Skin of body (tissue), 3 donors: ENCODE measurements at places on chromosomes 4 and X.

DNA sequence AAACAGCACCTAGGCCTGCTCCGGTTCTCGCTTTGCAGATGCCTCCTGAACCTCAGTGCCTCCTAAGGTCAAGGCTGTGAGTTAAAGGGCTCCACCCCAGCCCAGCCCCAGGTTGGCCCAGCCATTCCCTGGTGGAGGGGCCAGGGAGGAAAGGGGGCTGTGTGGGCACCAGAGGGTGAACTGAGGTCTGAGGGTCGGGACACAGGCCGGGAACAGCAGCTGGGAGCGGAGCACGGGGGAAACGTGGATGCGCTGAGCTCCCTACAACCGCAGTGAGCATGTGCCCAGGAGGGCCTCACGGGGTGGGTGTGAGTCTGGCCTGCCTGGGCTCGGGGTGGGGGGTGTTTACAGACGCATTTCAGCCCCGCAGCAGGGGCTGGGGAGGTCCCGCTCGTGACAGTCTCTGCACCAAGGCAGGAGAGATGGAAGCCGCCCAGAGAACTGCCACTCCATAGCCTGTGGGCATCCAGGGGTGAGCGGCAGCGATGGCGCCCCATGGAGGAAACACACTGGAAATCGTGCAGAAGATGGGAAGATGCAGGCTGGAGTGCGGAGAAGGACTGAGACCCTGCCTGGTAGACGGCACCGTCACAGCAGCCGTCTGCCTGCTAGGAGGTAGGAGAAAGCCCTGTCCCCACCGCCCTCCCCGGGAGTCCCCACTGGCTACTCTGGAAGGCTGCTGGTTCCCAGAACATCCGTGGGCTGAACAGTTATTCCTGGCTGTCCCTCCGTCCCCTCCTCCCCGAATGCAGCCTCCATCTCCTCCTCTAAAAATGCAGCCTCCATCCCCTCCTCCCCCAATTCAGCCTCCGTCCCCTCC, 9.9 kb upstream of the SLC25A6 start:
- DNase-seq: no peak

DNA sequence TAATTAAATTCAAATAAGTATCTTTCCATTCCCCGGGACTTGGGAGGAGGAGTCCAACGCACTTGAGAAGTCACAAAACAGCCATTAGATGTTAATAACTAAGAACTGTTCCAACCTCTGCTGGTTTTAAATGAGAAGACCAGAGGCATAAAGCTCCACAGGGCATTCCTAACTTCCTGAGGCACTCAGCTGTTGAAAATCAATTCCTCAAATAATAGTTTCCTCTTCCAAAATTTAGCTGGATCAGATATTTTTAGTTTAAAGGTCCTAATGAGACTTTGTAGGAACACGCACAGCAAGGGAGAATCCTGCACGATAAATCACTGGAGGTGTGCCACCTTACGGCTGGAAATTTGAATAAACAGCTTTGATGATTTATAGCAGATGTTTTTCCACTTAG, 504.3 kb upstream of the ZFP42 start:
- DNase-seq: no peak

- DNase-seq: peak; percentile 27
Observed at GRCh38 chr4:150078579-150079080, 385 bp downstream of the DCLK2 start.

- DNase-seq: no peak
Observed at GRCh38 chr4:52093466-52093865, 42.4 kb downstream of the SPATA18 start.

- no peak for DNase-seq
Observed at GRCh38 chr4:154082760-154083535, 294.1 kb upstream of the SFRP2 start.

GRCh38 chr4:52019936-52020657, at the start of gene LRRC66:
Gene LRRC66 (minus strand): TSS chr4:52020363. CDS start chr4:52017613, 2,750 bp downstream.
- DNase-seq: no peak

DNA sequence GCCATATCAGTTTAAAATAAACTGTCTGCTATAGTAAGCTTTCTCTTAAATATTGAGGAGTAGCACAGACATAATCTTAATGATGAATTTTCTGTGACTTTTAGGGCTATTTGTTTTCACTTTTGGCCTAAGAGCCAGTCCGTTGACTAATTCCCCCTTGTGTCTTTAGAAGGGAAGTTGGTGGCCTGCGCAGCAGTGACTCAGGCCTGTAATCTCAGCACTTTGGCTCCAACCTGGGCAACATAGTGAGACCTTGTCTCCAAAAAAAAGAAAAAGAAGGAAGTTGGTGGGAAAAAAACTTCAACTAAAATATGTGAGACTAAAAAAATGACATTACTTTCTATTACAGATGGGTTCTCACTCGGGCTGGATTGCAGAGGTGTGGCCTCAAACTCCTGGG, 3.4 kb downstream of the NCAPG start:
- DNase-seq: no peak

- no peak for DNase-seq
Observed at GRCh38 chr4:56181140-56181953, 205.9 kb downstream of the AASDH start.

GRCh38 chr4:99677161-99677560, 19.5 kb upstream of the C4orf54 start:
- DNase-seq: no peak

GRCh38 chr4:132071815-132072214, 1077.3 kb upstream of the PCDH10 start:
- DNase-seq: no peak

GRCh38 chr4:136009258-136009832, 1522.9 kb downstream of the PCDH18 start:
- no peak for DNase-seq

DNA sequence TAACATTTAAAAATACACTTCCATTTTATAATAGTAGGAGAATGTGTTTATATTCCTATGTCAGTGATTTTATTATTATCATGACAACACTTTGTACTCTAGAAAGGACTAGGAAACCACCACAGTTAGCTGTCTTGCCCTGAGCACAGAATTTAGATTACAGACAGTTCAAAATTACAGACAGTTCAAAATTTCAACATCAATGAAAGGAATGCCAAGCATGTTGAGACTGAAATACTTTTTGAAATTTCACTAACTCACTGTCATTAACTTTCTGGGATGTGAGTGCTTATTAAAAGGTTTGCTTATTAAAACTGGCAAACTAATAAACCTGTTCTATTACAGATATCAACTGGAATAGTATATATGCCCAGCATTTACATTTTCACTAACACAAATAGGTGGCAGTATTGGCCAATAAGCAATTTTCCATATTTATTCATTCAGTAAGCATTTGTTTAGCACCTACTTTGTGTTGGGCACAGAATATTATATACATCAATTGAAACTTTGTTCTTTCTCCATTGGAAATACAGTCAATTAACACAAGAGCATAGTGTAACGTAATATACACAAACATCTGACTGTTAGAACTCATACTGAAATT, 179.4 kb downstream of the FBXW7 start:
- DNase-seq: no peak

DNA sequence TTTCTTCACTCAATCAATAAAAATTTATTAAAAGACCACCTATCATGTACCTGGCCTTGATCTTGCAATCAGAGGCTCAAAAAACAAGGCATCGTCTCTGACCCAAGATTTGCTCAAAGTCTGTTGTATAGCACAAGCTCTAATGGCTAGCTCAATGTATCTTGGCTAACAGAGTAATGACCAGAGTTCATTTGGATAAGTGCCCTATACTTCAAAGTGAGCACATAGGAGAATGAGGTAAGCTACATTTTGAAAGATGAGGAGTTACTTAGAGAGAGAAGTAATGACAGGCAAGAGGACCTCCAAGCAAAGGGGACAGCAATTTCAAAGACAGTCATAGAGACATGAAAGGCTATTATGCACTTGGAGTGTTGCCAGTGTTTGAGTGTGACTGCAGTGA, 22.9 kb upstream of the GABRQ start:
- no peak for DNase-seq

DNA sequence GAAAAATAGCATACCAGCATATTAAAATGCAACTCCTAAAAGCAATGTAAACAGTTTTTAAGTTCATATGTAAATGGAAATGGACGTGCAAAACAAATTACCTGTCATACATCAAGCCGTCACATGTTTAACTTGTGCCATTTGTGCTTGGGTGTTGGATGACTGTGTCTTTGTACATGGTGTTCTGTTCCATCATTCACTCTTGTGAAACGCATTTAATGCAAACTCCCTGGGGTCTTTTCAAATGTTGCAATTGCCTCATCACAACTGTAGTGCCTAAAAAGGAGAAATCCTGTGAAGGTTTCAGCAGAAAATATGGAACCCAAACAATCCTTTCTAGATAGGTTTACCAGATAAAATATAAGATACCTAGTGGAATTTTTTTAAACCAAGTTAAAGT, 52.4 kb downstream of the PHOX2B start:
- DNase-seq: no peak

DNA sequence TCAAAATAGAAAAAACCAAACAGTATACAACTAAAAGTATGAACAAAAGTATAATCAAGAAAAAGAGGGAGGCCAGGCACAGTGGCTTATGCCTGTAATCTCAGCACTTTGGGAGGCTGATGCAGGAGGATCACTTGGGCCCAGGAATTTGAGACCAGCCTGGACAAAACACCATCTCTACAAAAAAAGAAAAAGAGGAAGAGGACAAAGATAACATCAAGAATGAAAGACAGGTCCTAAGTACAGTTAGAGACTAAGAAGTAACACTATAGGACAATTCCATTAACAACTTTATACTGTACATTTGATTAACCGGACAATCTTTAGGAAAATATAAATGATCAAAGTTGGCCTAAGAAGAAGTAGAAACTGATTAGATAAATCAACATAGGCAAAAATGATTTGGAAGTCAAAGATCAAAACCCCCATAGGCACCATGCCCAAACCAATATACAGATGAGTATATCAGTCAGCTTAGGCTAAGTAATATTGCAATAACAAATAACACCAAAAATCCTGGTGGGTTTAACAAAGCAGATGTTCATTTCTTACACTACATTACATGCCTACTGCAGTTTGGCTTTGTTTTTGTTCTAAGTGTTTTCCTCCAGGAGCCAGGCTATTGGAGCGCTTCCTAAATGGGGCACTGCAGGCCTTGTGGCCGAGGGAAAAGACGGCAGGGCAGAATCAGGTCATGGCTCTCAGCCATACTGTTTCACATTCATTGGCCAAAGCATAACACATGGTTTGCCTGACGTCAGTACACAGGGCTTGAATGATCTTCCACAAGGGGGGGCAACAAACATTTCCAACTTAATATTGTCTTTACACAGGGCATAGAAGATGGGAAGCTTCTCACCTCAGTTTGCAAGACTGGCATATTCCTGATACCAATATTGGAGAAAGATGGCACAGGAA, 42.2 kb upstream of the HGFAC start:
- DNase-seq: no peak

DNA sequence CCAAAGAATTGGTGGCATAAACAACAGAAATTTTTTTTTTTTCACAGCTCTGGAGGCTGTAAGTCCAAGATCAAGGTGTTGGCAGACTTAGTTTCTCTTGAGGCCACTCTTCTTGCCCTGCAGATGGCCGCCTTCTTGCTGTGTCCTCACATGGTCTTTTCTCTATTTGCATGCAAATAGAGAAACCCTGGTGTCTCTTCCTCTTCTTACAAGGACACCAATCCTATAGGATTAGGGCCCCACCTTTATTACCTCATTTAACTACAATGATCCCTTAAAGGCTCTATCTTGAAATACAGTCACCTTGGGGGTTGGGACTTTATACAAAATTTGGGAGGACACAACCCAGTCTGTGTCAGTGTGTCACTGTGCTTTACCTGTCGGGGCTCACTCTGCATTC, 175.4 kb upstream of the PGRMC2 start:
- no peak for DNase-seq

- no peak for DNase-seq
Observed at GRCh38 chr4:23717528-23718248, 172.2 kb downstream of the PPARGC1A start.

- DNase-seq: no peak
Observed at GRCh38 chrX:41085878-41086626, 807 bp downstream of the USP9X start.

GRCh38 chrX:108199691-108200090, 108.1 kb downstream of the ATG4A start:
- DNase-seq: peak; percentile 29

- DNase-seq: no peak
Observed at GRCh38 chr4:6461301-6462165, 10.9 kb downstream of the PPP2R2C start.

GRCh38 chr4:126604268-126604867, 1028.4 kb upstream of the INTU start:
- peak; percentile 27 for DNase-seq

- no peak for DNase-seq
Observed at GRCh38 chrX:130566028-130566683, 164.4 kb downstream of the RBMX2 start.

GRCh38 chr4:6918338-6918737, 8.7 kb downstream of the TBC1D14 start:
- no peak for DNase-seq

DNA sequence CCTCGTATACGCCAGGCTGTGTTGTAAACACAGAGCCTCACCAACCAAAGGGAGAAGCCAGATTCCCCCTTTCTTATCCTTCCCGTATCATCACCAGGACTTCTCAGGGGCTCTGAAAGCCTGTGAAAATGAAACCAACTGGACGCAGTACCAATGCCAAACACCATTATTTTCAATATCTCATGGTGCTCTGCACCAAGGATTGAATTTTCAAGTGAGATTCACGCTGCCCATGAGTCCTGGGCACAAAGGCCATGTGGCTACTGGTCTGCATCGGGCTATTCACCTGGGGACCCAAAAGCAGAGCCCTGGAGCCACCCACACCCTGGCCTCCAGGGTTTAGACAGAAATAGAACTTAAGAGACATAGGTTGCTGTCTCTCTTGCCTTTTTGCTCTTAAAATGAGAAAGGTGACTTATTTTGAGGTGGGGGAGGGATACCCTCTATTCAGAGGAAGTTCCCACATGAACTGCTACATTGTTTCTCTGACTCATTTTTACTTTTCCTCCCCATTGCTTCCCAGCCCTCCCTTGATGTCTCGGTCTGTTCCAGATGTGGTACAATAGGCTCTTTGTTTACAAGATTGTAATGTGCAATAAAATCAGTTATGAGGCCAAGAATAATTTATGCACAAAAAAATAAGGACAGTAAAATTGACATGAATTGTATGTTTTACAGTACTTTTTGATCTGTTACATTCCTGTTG, 55.4 kb downstream of the MAML3 start:
- peak; percentile 28 for DNase-seq

- DNase-seq: no peak
Observed at GRCh38 chrX:79466636-79467035, 99.5 kb upstream of the ITM2A start.

DNA sequence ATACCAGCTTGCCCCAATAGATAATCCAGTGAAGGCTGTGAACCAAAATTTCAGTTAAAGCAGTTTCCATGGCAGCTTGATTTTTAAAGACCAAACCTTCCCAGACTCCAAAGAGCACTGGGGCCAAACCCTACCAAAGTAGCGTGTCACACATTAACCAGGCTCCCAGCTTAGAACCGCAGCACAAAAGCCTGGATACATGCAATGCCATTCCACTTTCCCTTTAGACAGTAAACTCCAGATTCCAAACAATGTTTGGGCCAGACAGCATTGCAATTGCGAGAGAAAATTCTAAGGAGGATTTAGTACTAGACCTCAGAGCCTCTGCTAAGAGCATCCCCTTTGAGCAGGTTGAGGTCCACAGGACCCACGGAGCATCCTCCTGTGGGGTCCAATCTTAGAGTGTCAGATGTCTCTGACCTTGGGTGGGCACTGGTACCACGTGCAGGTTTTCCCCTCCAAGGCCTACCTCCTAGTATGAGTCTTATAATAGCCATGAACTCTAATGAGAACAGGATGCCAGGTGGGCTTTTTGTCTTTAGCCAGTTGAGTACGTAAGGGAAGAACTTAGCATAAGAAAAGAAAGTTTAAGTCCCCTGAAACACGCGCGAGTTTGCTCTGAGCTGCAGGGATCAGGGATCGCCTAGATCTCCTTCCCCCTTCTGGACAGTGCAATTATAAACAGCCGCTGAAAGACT, 38.8 kb downstream of the MGARP start:
- DNase-seq: no peak
